ENCODE measurements at places on chromosomes 11 and 22. TPM values are rescaled to one million over a fixed set of nuclear protein-coding genes. Genes with fewer than 3 reads are reported as not detected.

The CDC45 gene
- total RNA-seq = 9.5 TPM

The MMP7 gene
- not detected for total RNA-seq

The UBQLNL gene
- total RNA-seq = 0.32 TPM

The KRTAP5-7 gene
- total RNA-seq = not detected

The FOLR2 gene
- total RNA-seq = not detected

The CHRNA10 gene
- 0.51 TPM for total RNA-seq

The OR51F2 gene
- not detected for total RNA-seq

The CSTPP1 gene
- 31.5 TPM for total RNA-seq

The SLC1A2 gene
- 1.2 TPM for total RNA-seq

The MPEG1 gene
- total RNA-seq = not detected

The FAM181B gene
- not detected for total RNA-seq

DNA sequence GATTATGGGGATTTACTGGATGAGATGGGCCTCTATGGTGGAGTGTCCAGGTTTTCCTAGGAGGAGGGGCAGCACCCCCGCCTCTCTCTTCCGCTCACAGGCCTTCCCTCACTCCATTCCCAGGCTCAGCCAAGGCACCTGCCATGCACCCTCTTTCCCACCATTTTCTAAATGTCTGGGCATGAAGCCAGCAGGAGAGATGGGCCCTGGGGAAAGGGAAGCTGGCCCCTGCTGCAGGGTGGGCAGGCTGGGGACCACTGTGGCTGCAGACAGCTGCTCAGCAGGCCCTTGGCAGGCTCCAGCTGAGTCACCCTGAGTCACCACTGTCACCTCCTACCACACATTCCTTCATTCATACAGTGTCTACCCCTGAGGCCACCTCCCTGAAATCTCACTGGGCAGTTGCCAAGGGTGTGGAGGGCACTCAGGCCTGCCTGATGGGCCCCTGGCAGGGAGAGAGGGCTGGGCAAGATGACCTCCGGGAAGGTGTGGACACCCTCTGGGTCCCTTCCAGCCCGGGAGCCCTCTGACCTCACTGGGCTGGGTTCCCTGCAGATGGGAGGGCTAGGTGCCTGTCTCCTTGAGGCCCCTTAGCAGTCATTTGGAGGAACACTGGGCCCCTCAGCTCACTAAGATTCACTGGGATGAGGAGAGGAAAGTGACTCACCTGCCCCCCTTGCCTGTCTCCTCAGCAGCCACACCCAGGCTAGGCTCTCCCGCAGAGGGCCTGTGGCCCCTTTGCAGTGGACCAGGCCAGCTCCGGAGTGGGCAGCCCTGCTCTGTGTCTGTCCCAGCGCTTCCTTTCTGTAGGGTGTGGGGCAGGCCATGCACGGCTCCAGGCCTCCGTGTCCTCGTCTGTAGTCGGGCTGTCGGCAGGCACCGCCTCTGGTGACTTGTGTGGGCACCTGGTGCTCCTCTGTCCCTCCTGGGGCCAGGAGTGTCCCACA is 7.8 kb downstream of the MYEOV start:
- no peaks in the 10 kb centered on the region for H3K27me3 ChIP-seq
- DNase-seq = peak; percentile 95
- no peaks in the 10 kb centered on the region for H3K36me3 ChIP-seq

DNA sequence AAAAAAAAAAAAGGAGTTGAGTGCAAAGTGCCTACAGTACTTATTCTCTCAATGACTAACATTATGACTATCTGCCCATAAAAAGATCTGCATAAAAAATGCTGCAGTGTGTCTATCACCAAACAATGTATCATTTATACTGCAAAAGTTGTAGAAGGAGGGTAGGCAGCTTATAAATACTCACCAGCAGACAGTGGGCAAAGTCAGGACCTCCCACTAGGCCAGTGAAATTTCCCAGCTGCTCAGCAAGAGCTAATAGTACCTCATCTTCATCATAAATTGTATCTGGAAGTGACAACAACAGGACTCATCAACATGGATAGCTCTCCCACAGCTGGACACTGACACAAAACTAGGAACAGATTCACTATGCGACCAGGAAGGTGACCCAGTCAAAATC is 1.6 kb downstream of the PPP2R1B start:
- 0 out of 2 replicates have a peak overlapping the region, but pooled peaks have one; percentile 6 for H3K27ac ChIP-seq
- H3K4me3 ChIP-seq = peak overlapping the region; percentile 78
- H3K36me3 ChIP-seq = peaks cover 22% of the 10 kb centered on the region

GRCh38 chr11:11607772-11608171 is 14.0 kb downstream of the GALNT18 start:
- peak; percentile 12 for DNase-seq
- no peak overlapping the region for H3K27ac ChIP-seq
- no peaks in the 10 kb centered on the region for H3K27me3 ChIP-seq
- H3K36me3 ChIP-seq = no peaks in the 10 kb centered on the region

- no peak overlapping the region for H3K4me3 ChIP-seq
- no peaks in the 10 kb centered on the region for H3K27me3 ChIP-seq
- no peaks in the 10 kb centered on the region for H3K36me3 ChIP-seq
- DNase-seq = peak; percentile 72
- peaks cover under 1% of the 10 kb centered on the region for H3K4me1 ChIP-seq
Observed at GRCh38 chr11:17991783-17992433, 20.9 kb downstream of the SERGEF start.

- no peaks in the 10 kb centered on the region for H3K4me1 ChIP-seq
- no peak for DNase-seq
- no peak overlapping the region for H3K27ac ChIP-seq
- H3K27me3 ChIP-seq = peaks cover 11% of the 10 kb centered on the region
- H3K36me3 ChIP-seq = no peaks in the 10 kb centered on the region
Observed at GRCh38 chr11:115764176-115764575, 260.0 kb upstream of the CADM1 start.

GRCh38 chr22:50363166-50363802 is 20.2 kb downstream of the PPP6R2 start:
- H3K27me3 ChIP-seq = no peaks in the 10 kb centered on the region
- no peaks in the 10 kb centered on the region for H3K4me1 ChIP-seq
- no peaks in the 10 kb centered on the region for H3K36me3 ChIP-seq
- no peak for DNase-seq
- H3K4me3 ChIP-seq = no peak overlapping the region
- no peak overlapping the region for H3K27ac ChIP-seq

DNA sequence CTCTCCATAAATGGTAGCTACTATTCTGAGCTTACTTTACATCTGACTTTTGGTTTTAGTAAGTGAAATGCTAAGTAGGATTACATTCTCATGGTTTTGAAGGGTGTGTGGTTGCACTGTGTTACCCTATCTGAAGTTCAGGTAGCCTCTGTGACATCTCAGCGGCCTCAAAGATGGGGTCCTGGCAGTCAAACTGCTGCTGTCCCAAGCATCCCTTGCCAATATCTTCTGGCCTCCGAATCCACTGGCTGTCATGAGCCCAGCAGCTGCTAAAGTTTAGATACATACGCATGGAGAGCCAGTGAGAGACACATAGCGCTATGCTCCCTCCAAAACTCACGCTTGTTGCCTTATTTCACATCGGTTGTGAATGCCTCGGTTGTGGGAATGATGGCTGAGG is 34.9 kb downstream of the UBASH3B start:
- peak overlapping the region; percentile 69 for H3K4me3 ChIP-seq
- H3K36me3 ChIP-seq = no peaks in the 10 kb centered on the region
- H3K27ac ChIP-seq = peak overlapping the region; percentile 53

DNA sequence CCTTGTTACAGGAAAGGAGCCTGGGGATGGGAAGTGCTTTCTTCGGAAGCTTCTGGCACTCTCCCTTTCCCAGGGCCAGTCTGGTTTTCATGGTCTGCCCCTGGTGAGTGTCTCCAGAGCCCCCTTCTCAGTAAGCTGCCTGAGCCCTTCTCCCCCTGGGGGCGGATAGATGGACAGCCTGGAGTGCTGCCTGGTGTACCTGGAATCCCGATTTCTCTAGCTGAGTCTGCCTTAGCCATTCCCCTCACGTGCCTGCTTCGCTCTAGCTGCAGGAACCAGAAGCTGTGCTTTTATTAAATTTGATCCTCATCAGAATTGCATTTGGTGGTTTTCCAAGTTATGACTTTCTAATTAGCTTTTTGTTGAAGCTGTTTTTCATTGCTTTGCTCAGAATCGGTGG is 152.9 kb upstream of the NAV2 start:
- no peak overlapping the region for H3K4me3 ChIP-seq
- no peaks in the 10 kb centered on the region for H3K36me3 ChIP-seq
- H3K4me1 ChIP-seq = peaks cover 6% of the 10 kb centered on the region
- DNase-seq = no peak

- no peaks in the 10 kb centered on the region for H3K4me1 ChIP-seq
- no peaks in the 10 kb centered on the region for H3K36me3 ChIP-seq
- no peak within 1 kb of the TSS for H3K27ac ChIP-seq
- H3K4me3 ChIP-seq = no peak within 1 kb of the TSS
- no peak for DNase-seq
Observed at GRCh38 chr11:8168485-8169257, at the start of gene RIC3. TSS of gene RIC3 (minus strand) at chr11:8169025. CDS start at chr11:8168989, 36 bp downstream.

DNA sequence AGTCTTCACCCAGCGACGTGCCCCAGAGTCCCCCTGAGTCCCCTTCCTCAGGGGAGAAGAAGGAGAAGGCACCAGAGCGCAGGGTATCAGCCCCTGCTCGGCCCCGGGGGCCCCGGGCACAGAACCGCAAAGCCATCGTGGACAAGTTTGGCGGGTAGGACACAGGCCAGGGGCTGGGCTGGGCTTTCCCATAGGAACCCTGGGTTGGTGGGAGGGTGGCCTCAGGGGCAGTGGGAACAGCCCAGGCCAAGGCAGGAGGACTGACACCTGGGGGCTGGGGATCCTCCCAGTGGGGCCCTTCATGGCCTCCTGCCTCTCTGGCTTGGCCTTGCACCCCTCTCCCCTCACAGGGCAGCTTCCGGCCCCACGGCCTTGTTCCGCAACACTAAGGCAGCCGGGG is 8.5 kb downstream of the SMTNL1 start:
- no peak overlapping the region for H3K4me3 ChIP-seq
- H3K27me3 ChIP-seq = no peaks in the 10 kb centered on the region
- no peaks in the 10 kb centered on the region for H3K36me3 ChIP-seq
- no peaks in the 10 kb centered on the region for H3K4me1 ChIP-seq
- H3K27ac ChIP-seq = no peak overlapping the region

DNA sequence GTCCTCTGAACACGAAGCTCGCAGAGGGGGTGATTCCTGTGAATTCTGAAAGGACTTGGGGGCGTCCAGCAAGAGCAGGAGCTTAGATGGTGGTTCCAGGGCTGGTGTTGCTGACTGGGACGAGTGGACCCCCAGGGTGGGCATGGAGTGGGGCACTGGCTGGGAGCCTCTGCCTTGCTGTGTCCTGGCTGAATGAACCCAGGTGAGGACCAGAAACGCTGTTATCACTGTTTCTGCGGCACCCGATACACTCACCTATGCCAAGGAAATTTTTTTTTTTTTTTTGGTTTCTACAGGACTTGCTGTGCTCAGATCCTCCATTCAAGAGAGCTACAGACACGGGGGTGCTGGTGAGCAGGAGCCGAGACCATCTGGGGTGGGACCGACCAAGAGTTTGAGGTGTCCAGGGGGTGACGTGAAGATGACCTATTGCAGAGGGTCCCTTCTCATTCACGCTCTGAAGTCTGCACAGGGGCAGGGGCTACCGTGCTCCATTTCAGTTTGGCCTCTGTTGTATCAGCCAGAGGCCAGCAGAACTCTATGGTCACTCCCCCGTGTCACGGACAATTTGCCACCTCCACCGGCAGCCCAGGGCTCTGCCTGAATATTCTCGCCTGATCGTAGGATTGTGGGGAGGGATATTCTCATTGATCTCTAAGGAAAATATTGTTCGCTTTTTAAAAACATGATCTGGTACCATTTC is 3.6 kb downstream of the SMIM38 start:
- H3K36me3 ChIP-seq = no peaks in the 10 kb centered on the region
- no peak for DNase-seq
- no peaks in the 10 kb centered on the region for H3K27me3 ChIP-seq
- H3K27ac ChIP-seq = no peak overlapping the region
- H3K4me3 ChIP-seq = no peak overlapping the region
- peaks cover 5% of the 10 kb centered on the region for H3K4me1 ChIP-seq

- no peaks in the 10 kb centered on the region for H3K4me1 ChIP-seq
- no peaks in the 10 kb centered on the region for H3K36me3 ChIP-seq
- H3K4me3 ChIP-seq = no peak overlapping the region
- H3K27me3 ChIP-seq = no peaks in the 10 kb centered on the region
- H3K27ac ChIP-seq = no peak overlapping the region
Observed at GRCh38 chr11:128388206-128388815, 199.0 kb downstream of the ETS1 start.

GRCh38 chr11:121792185-121792584 is 323.8 kb downstream of the BLID start:
- DNase-seq = no peak
- H3K4me1 ChIP-seq = no peaks in the 10 kb centered on the region
- no peak overlapping the region for H3K27ac ChIP-seq
- H3K36me3 ChIP-seq = no peaks in the 10 kb centered on the region
- no peaks in the 10 kb centered on the region for H3K27me3 ChIP-seq
- H3K4me3 ChIP-seq = no peak overlapping the region

DNA sequence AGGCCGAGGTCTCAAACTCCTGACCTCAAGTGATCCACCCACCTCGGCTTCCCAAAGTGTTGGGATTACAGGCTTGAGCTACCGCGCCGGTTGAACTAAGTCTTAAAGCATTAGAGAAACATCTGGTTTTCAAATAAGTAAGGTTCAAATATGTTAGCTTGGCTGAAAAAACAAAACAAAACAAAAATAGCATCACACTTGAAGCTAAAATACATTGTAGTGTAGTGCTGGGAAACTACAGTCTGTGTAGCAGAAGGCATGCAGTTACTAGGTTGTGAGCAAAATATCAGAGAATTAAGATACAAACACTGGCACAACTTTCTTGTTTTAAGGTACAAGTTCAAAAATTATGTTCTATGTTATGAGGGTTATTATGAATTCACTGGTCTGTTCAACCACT is 224.8 kb upstream of the CHORDC1 start:
- H3K27ac ChIP-seq = no peak overlapping the region
- DNase-seq = no peak
- H3K4me3 ChIP-seq = no peak overlapping the region
- H3K36me3 ChIP-seq = no peaks in the 10 kb centered on the region
- no peaks in the 10 kb centered on the region for H3K27me3 ChIP-seq

DNA sequence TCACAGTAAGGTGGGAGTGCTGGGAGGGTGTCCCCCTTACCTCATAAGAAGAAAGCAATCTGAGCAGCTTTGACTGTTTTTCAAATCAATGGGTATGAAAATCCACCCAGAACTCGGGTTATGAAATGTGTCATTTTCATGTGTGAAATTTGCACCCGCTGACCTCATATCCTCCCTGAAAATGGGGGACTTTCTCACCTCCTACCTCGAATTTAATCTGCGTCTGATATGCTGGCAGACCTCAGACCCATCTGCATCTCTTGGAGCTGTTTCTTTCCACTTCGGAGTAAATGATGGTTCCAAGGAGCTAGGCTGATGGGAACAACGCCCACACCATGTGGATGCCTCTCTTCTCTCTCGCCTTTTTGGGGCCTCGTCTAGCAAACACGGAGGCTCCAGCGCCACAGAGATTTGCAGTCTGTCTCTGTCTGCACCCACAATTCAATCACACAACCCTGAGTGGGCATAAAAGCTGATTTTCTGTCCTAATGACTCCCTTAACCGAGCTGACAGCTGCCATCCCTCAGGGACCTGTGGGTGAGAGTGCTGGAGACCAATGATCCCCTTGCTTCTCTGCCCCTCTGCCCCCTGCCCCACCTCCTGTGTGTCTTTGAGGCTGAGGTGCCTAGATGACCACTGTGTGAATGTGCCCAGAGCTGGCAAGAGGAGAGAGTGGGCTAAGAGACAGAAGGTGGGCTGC is 71.0 kb downstream of the TRIM29 start:
- H3K36me3 ChIP-seq = no peaks in the 10 kb centered on the region
- no peaks in the 10 kb centered on the region for H3K4me1 ChIP-seq
- no peak overlapping the region for H3K27ac ChIP-seq
- H3K4me3 ChIP-seq = no peak overlapping the region
- H3K27me3 ChIP-seq = peaks cover 35% of the 10 kb centered on the region

- H3K4me1 ChIP-seq = peaks cover 9% of the 10 kb centered on the region
- DNase-seq = no peak
- no peaks in the 10 kb centered on the region for H3K36me3 ChIP-seq
- no peak overlapping the region for H3K27ac ChIP-seq
- no peak overlapping the region for H3K4me3 ChIP-seq
Observed at GRCh38 chr11:86206337-86206695, 38.2 kb upstream of the EED start.
